ENCODE measurements at places on chromosomes 7 and 10.

DNA sequence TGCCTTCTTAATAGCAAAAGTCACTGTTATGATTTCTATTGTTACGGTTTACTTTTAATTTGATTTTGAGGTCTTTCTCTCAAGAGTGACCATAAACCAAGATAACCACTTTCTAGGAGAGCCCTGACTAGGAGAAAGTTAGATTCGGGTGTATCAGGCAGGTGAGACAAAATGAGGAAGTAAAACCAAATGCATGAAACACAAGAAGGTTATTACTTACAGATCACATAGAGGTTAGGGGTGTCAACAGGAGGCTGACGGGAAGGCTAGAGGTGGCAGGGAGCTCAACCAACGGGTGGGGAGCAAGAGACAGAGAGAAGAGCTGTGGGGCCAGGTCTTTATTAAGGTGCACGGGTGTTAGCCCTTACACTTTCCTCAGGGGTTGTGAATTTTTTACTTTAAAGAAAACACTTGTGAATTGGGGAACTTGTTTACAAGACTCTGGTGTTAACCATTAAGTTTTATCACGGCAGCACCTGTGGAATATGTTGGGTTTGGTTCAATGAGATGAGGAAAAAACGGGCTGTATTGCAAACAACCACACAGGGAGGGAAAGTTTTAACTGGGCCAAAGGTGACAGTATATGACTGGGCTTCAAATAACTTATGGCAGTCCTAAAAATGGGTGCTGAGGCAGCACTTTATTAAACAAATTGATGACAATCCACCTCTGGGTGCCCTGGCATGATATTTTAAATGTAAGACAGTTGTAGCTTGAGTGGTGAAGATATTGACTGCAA, 154.9 kb downstream of the SDHAF3 start:
- no peak for DNase-seq

DNA sequence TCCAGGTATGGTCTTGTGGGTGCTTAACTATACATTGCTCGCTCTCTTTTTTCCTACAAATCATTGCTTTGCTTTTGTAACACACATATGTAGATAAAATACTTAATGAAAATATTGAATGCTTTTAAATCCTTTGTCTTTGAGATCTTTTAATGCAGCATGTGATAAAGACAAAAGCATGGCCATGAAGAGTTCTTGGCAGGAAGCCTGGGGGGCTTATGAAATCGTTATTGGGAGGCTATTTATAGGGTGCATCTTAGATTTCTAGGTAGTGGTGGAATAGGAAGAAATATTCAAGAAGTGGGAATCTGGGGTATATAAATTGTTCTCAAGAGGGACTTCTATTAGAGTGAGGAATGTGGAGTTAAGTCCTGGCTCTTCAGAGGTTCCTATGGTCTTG, 21.9 kb downstream of the UBE2D1 start:
- no peak for DNase-seq

DNA sequence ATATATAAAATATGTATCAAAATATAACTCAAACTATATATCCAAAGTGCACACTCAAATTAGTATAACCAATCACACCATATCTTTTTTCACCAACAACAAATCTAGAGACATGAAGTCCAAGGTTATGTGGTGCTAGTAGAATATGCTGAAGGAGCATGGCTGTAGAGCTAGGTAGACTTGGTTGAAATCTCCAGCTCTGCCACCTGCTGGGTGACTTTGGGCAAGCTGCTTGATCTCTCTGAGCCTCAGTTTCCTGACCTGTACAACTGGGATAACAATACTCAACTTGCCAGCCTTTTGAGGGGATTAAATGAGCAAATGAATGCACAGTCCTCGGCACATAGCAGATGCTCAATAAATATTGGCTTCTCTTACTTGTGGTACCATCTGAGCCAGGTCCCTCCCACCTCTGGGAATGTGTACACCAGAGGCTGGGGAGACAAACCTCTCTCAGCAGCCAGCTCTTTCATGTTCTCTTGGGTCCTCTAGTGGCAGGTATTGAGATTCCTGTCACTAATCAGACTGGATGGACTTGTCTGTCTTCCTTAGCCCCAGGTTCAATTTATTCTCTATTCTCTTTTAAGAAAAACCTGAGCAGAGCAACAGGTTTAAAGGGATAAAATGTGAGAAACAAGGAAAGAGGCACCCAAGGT, 94.3 kb upstream of the PDE1C start:
- DNase-seq: peak; percentile 87

- no peak for DNase-seq
Measured at GRCh38 chr7:16813232-16813616, 8.4 kb upstream of the AGR2 start.

DNA sequence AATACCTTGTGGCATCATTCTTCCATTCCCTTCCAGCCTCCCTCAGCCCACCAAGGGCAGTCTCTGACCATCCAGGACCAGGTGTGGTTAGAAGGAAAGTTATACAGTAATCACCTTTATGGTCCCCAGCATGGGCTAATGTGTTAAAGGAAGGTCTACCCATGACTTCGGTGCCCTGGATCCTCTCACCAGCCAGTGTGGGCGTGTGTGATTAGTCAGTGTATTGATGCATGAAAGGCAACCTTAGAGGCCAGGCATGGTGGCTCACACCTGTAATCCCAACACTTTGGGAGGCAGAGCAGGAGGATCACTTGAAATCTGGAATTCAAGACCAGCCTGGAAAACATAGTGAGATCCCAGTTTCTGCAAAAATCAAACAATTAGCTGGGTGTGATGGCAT, 88.9 kb downstream of the APBB1IP start:
- DNase-seq: no peak

DNA sequence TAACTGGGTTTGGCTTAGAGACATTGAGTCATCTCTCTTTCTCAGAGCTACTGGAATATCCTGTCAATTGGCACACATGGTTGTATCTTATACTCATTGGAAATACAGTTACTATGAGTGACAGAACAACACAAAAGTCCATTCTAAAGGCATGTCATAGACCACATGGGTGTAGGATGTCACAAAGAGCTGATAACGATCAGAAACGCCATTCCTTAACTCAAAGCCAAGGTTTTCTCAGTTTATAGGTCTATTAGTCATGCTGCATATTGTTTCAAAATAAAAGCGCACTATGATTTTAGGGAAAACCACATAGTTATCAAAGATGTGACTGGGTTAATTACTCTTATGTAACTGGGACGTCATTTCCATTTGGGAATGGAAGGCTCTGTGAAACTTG, 147.2 kb upstream of the FAM171A1 start:
- peak; percentile 90 for DNase-seq

GRCh38 chr7:131284702-131285419, 42.8 kb upstream of the MKLN1 start:
- DNase-seq: no peak

- DNase-seq: no peak
Measured at GRCh38 chr10:132158122-132158741, 28.5 kb upstream of the DPYSL4 start.

DNA sequence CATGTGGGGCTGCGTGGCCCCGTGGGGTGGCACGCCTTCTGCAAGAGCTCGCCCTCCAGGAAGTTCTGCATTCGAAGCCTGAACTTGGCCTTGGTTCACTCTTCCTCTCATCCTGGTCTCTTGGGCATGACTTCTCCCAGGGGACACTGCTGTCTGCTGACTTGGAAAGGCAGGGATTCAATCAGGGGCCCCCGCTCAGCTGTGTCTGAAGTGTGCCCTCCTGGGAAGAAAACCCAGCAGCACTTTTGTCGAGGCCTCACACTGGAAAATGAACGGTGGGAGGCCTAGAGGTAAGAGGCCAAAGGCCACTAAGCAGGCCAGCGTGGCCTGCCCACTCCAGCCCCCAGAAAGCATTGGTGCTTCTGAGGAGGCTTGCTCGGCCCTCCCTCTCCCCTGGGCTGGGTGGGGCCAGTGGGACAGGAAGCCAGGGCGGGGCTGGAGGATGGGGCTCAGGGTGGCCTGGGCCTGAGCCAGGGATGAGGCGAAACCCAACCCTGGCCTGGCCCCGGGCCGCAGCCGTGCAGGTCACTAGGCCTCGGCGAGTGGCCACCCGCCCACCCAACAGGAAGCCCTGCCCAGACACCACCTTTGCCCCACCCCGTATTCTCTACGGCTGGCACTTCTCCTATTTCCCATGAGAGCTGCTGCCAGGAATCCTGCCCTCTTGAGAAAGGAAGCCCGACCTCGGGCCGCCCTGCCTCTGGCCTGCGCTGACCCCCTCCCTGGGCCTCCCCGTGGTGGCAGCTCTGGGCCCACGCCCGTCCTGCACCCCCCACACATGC, 81.1 kb downstream of the ZMIZ1 start:
- peak; percentile 91 for DNase-seq

GRCh38 chr10:3978761-3979160, 193.8 kb upstream of the KLF6 start:
- no peak for DNase-seq
